ENCODE measurements at places on chromosomes 7 and 10. TPM values are rescaled to one million over a fixed set of nuclear protein-coding genes. Genes with fewer than 3 reads are reported as not detected.

The CD36 gene
- total RNA-seq = 91.5 TPM

The TAS2R41 gene
- total RNA-seq = not detected

GRCh38 chr10:103225939-103226338 is 19.7 kb upstream of the RPEL1 start:
- ATAC-seq = no peak

The SCART1 gene
- 2.2 TPM for total RNA-seq

DNA sequence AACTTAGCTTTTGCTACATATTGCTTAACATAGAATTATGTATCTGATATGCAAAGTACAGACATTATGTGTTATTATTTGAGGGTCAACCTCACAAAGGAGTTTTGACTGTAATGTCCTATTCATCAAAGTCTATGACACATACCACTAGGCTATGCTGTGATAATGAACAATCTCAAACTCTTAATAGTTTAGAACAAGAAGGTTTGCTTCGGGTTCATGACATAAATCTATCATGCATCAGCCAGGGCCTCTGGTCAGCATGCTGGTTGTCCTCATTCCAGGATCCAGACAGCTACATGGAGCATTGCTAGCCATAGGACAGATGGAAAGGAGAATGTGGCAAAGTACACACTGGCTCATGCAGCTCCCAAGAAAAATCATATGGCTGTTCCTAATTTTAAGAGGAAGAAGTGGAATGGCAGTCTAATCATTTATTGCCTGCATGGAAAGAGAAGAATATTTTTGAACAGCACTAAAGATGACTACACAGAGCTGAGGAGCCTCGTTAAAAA is 332.1 kb downstream of the GPR158 start:
- no peak for ATAC-seq

GRCh38 chr10:86162036-86162435 is 204.6 kb downstream of the GRID1 start:
- no peak for ATAC-seq

The MKX gene
- 39.5 TPM for total RNA-seq

DNA sequence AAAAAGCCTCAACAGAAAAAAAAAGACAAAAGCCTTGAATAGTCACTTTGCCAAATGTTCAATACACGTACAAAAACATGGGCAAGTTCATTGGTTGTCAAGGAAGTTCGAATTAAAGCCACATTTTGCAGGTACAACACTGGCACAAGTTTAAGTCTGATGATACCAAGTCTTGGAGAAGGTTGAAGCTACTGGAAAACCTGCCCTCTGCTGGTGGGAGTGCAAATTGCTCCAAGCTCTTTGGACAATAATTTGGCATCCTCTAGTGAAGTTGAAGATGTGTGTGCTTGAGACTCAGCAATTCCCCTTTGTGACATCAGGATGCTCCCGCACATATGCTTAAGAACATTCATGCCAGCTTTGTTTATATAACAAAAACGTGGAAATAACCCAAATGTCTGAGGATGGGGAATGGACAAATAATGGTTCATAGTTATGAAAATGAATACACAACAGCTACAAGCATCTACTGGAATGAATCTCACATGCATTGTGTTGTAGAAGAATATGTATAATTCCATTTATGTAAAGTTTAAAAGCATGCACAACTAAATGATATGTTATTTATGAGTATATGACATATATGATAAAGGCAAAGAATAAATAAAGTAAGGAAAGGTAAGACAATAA is 120.0 kb upstream of the PLPP4 start:
- no peak for ATAC-seq

GRCh38 chr10:82742478-82742877 is 867.5 kb downstream of the NRG3 start:
- no peak for ATAC-seq

DNA sequence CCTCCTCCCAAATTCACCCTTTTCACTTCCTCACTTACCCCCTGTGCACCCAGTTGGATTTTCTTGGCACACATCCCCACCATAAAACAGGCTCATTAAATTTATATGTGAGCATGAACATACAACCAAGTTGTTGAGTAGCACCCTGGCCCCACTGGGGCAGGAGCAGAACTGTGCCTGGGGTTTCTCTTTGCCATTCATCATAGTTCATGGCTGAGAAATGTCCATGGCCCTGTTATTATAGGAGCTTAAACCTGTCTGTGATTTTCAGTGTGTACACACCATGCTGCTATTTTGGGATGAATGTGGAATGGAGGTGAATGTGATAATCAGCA is 618.8 kb downstream of the LRMDA start:
- no peak for ATAC-seq
